NCI-H774 (cell line): ENCODE measurements at places on chromosomes 3 and 15.
A peak's percentile ranks its signal among the peaks of the same experiment; 100 is the strongest.

DNA sequence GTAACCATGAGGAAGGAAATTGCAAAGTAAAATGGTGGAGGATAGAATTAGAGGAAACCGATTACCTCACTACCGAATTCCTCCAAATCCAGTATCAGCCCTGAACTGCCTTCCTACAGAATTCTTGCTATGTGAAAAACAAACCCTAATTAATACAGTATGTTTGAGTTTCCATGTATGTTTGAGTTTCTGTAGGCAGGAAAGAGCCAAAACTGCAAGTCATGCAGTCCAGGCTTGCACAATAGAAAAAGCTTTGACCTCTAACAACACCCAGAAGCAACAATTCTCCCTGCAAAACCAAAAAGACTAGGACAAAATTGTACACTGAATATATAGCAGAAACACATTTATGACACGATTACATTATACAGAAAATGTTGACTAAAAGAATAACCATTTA is 614.8 kb downstream of the DIPK2A start:
- DNase-seq, result no peak

GRCh38 chr3:153551536-153552285 is 389.7 kb downstream of the RAP2B start:
- no peak for DNase-seq

- DNase-seq, result no peak
These were observed 307.6 kb downstream of the ZBTB20 start for GRCh38 chr3:114839476-114839875.

GRCh38 chr3:123439806-123440580 is 8.9 kb downstream of the ADCY5 start:
- no peak for DNase-seq

- DNase-seq, result no peak
These were observed 91.7 kb upstream of the FGF12 start for GRCh38 chr3:192819001-192819569.

GRCh38 chr3:13613343-13614190 is 64.6 kb downstream of the FBLN2 start:
- no peak for DNase-seq

GRCh38 chr15:98292442-98293240 is 332.1 kb downstream of the ARRDC4 start:
- peak; percentile 6 for DNase-seq

GRCh38 chr3:33541918-33542317 is 101.7 kb upstream of the UBP1 start:
- DNase-seq, result no peak

- DNase-seq, result no peak
These were observed 1.7 kb downstream of the NT5DC2 start for GRCh38 chr3:52531860-52532516.

GRCh38 chr3:53570709-53571108 is 76.3 kb downstream of the CACNA1D start:
- DNase-seq, result no peak

- no peak for DNase-seq
These were observed 76.4 kb downstream of the AKAP13 start for GRCh38 chr15:85456798-85457197.

DNA sequence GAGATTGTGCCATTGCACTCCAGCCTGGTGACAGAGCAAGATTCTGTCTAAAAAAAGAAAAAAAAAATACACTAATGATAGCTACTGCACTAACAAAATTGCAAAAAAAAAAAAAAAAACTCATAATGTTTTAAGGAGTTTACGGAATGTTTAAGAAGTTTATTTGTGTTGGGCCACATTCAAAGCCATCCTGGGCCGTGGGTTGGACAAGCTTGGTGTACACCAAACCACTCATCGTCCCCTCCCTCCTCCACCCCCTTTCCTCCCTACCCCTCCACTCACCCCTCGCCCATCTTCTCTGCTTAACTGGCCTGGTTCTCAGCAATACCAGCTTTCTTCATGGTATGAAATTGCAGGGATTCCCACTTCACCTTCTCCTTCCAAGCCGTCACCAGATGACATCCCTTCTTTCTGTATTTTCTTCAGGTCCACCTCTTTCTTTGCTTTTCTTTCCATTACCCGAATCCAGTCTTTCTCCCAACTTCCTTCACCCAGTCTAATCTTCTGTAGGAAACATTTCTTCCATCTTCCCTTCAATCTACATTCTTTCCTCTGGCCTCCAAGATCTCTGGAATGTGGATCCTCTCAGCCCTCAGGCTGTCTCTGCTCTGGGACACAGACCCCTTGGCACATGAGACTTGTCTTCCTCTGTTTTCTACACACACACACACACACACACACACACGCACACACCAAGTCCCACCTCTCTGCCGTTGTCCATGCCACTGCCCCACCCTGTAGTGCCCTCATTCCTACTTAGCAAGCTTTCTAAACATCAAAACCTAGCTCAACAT is 3.5 kb upstream of the MESP1 start:
- DNase-seq, result no peak

DNA sequence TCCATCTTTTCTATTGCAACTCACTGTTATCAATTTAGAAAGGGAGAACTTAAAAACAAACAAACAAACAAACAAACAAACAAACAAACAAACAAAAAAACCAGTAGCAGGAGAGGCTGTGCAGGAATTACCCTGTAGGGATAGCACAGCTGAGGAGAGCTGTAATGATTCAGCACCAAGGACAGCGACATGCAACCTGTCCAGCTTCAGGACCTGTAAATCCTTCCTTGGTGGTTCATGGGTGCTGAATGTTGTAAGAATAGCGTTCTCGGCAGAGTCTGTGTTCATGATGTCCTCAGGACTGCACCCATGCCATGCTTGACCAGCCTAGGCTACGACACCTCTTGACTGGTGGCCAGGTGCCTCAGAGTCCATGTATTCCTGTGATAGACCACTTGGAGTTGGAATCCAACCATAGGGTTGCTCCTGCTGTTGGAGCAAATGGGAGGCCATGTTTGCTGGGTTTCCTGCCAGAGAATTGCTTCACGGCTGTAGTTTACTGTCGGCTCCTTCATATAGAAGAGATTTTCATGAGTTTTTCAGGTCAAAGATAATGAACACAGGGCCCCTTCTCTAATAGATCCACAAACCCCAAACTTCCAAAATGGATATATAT is 65.9 kb downstream of the CACNA2D3 start:
- no peak for DNase-seq

- no peak for DNase-seq
These were observed 413.0 kb upstream of the TBL1XR1 start for GRCh38 chr3:177610262-177610661.

- no peak for DNase-seq
These were observed 218.9 kb downstream of the PLOD2 start for GRCh38 chr3:145942052-145942451.

DNA sequence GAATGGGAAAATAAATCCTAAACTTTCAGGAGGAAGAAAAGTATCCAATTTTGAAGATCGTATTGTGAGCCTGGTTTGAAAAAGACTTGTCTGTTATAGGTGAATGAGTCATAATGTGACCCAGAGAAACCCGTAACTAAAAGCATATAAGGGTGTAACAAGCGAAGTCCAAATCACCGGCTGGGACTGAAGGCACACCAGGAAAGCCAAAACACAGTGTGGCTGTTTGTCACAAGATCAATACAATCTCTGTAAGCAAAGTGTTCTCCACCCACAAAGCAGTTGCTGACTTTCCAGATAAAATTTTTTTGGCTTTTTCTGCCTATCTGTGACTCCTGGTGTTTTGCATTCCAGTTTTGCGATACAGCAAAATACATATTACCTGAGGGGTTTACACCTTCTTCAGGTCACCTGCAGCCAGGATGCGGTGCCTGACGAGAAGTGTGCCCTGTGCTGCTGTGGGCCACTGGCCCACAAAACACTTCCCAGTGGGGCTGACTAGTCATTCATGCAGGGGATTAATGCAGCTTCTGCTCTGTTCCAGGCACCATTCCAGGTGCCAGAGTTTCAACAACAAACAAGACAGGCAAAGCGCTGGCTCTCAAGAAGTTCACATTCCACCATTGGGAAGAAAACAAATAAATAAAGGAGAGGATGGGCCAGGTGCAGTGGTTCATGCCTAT is 14.4 kb downstream of the HES1 start:
- no peak for DNase-seq

DNA sequence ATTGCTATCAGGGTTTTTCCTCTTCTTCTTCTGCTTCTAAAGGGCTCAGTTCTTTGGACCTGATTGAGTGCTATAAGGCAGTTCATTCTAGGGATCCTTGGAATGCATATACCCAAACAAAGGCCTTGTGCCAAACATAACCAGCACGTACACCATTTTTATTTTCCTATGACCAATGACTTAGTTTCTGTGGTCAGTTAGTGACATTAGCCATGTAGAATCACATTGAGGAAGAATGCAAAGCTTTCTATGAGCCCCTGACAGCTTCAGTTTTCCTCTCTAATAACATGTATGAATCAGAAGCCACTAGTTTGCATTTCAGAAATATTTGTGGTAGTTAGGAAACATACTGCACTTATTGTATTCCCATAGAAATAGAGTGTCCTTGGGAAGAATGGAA is 240.0 kb downstream of the THRB start:
- DNase-seq, result no peak

DNA sequence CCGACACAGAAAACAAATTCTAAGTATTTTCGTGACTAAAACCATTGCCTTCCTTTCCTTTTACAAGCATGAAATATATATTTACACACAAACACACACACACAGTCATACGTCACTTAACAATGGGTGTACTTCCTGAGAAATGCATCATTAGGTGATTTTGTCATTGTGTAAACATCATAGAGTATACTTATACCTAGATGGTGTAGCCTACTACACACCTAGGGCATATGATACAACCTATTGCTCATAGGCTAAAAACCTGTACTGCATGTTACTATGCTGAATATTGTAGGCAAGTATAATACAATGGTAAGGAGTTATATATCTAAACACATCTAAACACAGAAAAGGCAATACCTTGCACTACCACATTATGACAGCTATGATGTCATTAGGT is 28.6 kb downstream of the COL6A5 start:
- peak; percentile 41 for DNase-seq

DNA sequence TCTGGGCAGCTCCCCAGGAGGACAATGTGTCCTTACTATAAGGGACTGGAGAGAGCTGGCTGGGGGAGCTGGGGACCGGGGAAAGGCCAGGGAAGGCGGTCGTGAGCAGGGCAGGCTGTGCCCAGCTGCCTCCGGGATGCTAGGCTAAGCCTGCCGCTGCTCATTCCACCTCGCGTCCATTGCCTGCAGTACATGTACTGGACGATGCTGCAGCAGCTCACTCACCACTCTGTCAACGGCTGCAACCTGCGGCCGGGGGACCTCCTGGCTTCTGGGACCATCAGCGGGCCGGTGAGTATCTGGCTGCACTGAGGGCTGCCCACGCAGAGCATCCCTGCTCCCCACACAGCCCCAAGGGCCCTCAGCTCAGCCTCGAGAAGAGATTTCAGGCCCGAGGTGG is 27.1 kb downstream of the FAH start:
- DNase-seq, result no peak

GRCh38 chr3:138011722-138012121 is 1.8 kb downstream of the CLDN18 start:
- DNase-seq, result no peak

- no peak for DNase-seq
These were observed 18.3 kb upstream of the EPHA6 start for GRCh38 chr3:96796101-96796500.
